Kidney tubule cell (primary cell): ENCODE measurements at places on chromosomes 1 and 21.

- DNase-seq: no peak
These were observed 197.5 kb downstream of the KCNT2 start for GRCh38 chr1:196410768-196411167.

GRCh38 chr1:9269078-9269501 lies 23.6 kb upstream of the SPSB1 start:
- DNase-seq: peak; percentile 37

DNA sequence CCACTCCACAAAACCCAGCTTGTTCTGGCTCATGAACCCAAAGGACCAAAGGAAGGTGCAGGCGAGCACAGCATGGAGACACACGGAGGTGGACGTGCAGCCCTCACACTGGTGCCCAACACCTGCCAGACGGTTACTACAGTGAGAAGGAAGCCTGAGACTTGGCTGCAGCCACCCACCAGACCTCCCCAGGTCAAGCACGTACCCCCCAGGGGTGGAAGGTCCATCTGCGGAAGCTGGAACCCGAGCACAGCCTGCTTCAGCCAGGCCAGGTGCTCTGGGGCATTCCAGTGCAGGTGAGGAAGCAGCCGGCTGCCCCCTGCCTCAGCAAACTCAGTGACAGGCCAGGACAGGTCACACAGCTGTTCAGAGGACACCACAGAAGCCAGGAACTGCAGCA lies 16.0 kb upstream of the LSS start:
- DNase-seq: no peak

DNA sequence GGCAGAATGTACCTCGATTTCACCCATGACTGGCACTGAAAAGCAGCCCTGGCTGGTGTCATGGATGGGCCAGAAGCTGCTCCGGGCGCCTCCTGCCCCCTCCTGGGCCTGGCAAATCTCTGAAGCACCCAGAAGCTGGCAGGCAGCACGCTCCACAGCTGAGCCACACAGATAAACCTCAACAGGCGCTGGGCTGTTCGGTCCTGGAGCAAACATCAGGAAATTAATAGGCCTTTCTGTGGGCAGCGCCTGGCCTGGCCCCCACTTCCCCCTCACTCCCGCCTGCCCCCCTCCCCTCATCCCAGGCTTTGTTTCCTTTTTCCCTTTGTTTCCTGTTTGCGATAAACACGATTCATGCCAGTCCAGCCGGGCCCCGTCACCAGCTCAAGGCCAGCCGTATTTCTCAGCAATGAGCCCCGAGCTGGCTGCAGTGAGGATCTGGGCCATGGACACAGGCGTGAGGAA lies 20.1 kb upstream of the DISP3 start:
- no peak for DNase-seq

GRCh38 chr1:151352021-151352718 lies 5.1 kb upstream of the RFX5 start:
- DNase-seq: peak; percentile 47

- no peak for DNase-seq
These were observed 8.2 kb downstream of the NBPF1 start for GRCh38 chr1:16605213-16605525.

DNA sequence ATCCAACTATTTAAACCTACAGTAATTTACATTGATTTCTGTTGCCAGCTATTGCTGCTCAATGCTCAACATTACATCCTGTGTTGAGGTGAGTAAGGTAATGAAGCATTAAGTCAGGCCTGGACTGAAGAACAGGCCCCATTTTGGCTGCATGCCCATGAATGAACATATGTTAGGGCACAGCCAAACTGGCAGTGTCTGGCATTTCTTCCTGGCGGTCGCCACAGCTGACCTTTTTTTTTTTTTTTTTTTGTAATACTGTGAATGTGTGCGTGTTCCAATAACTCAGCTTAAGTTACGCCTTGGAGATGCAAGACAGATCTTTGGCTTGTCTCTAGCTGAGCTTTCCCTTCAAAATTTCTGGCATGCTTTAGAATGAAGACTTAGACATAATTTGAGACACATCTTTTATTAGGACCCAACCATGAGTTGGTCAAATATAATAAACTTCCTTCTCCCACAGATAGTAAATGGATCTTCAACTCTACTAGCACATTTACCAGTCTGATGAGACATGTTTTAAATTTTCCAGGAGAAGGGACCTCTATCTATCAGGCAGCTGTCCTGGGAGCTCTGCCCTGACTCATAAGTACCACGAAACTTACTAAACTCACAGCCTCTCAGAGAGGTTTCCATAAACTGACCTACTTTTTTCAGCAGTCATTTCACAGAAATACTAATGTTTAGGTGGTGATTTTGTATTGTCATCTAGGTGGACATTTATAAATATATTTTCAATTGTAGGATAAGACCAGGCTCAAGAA lies 341.1 kb upstream of the RUNX1 start:
- DNase-seq: peak; percentile 86

- peak; percentile 39 for DNase-seq
These were observed 37.2 kb upstream of the IPO9 start for GRCh38 chr1:201791779-201792173.

DNA sequence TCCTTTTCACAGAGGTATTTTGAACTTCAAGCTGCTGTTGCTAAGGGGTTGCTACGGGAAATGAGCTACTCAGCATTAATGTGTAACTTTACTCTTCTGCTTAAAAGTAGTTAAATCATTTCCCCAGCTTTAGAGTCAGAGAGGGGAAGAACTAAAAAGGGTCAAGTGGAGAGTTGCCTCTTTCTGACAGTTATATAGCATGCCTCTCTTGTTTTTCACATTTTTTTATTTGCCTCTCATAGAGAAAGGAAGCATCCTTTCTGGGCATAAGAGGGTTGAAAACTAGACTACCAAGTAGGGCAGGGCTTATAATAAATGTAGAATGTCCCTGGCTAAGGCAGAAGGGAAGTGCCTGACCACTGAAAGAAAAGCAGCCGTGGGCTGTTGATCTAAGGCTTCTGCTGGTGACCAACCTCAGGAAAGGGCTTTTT lies 10.1 kb upstream of the ELAVL4 start:
- DNase-seq: peak; percentile 23
